ENCODE measurements at places on chromosomes 5 and 9.

DNA sequence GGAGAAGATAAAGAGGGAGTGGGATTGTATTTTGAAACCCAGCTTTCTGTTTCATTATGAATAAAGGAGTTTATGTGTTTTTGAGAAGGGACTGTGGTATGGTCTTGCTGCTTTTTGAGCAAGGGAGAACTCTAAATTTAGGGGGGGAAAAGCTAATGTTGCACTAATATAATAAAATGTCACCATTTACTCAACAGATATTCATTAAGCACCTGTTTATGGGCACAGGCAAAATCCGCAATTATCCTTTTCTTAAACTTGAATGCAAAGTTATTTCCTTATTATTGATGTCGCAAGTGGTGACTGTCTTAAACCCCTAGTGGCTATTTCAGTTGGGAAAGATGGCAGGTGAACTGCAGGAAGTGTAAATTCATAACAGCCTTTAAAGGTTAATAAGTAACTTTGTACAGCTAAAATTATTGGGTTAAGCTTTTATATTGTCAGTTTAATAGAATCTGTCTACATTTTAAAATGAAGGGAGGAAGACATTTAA, 1.5 kb downstream of the CDC42SE2 start:
- DNase-seq: no peak

- DNase-seq: no peak
Observed at GRCh38 chr5:114957384-114957783, 212.3 kb downstream of the TRIM36 start.

DNA sequence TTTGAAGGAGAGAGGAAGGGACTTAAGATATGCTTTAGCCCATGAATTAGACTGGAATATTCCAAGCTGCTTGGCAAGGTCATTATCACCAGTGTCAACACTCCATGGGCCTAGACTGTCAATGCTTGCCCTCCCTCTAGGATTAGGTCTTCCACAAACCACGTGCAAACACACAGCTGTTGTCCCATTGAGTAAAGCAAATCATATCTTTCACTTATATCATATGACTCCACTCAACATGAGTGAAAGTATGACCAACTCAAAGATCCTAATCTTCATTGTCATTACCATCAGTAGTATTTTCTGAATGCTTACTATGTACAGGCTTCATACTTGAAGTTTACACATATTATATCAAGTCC, 57.0 kb upstream of the GRAMD2B start:
- no peak for DNase-seq

DNA sequence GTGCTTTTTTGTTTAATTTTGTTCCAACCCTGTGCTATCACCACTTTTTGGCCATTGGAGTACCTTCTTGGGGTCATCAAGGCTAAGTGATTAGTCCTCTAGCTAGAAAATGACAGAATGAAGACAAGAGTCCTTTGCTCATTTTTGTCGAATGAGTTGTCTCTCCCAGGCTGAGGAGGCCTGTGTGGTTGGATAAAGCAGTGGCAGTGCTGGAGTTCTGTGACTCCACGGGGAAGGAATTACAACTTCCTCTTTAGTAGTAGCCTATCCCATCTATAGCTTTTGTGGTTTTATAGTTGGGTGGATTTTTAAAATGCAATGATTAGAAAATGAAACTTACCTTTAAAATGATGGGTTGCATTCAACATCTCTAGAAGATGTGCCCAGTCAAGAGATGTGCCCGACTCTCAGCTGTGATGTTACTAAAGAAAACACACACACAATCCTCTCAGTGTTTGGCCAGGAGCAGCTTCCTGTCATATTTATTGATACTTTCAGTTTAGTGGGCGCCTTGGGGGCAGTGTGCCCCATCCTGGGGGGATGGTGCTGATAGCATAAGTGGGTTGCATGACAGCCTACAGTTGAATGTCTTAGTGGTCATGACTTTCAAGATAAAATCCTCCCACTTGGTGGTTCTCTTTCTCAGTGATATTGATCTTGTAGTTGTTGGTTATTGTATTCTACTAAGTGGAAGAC, 11.9 kb downstream of the OTULINL start:
- no peak for DNase-seq

- DNase-seq: no peak
Observed at GRCh38 chr9:98263080-98263479, 7.6 kb upstream of the TBC1D2 start.

DNA sequence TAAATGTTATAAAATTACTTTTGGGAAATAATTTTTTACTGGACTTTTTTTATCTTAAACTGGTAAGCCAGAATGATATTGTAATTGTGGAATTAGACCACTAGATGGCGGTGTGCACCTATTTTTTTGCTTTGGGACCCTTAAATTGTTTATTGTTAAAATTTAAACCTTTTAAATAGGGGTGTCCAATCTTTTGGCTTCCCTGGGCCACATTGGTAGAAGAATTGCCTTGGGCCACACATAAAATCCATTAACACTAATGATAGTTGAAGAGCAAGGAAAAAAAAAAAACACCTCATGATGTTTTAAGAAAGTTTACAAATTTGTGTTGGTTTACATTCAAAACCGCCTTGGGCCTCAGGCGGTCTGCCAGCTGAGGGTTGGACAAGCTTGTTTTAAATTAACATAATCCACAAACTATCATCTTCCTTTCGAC, 28.4 kb upstream of the GADD45G start:
- DNase-seq: no peak

DNA sequence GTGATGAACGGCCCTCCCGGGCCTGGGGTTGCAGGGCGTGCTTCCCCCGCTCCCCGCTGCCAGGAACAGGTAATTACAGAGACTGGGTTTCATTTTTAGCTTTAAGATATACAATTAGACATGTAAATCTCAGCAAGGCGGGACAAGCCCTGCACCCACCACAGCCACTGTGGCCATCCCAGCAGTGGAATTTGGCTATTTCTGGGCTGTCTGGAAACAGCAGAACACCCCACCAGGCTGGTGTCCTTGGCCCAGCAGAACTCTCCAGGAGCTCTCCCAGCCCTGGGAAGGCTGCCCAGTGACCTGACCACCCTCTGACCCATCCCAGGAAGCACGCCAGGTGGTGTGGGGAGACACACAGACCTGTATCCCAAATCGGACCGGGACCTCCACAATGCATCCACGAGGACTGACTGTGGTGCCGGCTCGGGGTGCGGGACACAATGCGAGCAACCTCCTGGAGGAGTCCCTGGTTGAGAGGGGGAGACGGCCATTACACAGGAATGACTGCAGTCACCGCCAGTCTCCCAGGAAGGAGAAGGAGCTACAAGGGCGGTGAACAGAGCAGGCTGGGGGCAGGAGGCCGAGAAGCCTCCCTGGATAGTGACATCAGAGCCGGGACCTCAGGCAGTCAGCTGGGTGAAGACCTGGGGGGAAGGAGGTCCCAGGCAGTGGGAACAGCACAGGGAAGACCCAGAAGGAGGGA, 17.3 kb downstream of the EEIG1 start:
- DNase-seq: peak; percentile 54

GRCh38 chr9:128555180-128555721, 2.9 kb downstream of the SPTAN1 start:
- no peak for DNase-seq

DNA sequence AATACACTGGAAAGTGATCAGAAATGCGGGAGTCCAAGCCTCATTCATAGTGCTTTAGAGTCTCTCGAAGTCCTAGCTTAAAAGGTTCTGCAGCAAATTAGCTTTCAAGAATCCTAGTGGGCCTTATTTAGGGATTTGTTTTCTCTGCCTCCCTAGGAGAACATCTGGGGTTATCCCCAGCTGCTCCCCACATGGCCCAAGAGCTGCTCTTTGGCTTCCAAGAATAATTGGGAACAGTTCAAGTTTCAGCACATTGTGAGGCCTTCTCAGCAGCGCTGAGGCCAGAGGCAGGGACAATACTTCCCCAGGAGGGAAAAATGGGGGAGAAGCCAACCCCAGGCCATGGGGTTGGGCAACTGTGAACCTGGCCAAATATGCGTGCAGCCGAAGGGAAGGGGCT, 108.7 kb downstream of the LIFR start:
- no peak for DNase-seq

DNA sequence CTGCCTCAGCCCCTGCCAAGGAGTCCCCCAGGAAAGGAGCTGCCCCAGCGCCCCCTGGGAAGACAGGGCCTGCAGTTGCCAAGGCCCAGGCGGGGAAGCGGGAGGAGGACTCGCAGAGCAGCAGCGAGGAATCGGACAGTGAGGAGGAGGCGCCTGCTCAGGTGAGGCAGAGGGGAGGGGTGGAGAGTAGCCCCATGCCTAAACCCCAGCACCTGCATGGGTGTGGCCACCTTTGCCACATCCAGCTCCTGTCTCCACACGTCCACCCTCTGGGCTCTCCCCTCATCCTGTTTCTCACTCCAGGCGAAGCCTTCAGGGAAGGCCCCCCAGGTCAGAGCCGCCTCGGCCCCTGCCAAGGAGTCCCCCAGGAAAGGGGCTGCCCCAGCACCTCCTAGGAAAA, 17.2 kb downstream of the TCOF1 start:
- DNase-seq: no peak

DNA sequence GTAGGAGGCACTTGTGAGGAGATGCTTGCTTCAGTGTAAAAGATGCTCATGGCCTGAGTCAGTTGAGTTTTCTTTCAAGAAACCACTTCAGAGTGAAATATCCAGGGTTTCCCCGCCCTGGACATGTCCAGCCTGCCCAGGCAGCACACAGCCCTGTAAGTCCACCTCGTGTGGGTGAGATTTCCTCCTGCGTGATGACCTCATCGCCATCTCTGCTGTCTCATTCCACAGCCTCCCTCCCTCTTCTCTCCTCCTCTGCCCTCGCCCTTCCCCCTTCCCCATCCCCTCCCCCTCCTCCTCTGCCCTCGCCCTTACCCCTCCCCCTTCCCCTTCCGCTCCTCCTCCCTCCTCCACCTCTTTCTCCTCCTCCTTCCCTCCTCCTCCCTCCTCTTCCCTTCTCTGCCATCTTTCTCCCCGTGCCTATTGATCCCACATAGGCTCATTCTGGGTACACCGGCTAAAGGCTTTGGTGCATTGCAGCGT, 34.0 kb upstream of the NCS1 start:
- peak; percentile 45 for DNase-seq

- DNase-seq: no peak
Observed at GRCh38 chr5:82707741-82708140, 369.5 kb downstream of the TMEM167A start.

- DNase-seq: peak; percentile 62
Observed at GRCh38 chr5:82405618-82406204, 127.6 kb upstream of the RPS23 start.

GRCh38 chr5:58259685-58260152, 200.2 kb downstream of the PLK2 start:
- DNase-seq: peak; percentile 85

- DNase-seq: no peak
Observed at GRCh38 chr5:38479315-38479904, 77.0 kb downstream of the LIFR start.

DNA sequence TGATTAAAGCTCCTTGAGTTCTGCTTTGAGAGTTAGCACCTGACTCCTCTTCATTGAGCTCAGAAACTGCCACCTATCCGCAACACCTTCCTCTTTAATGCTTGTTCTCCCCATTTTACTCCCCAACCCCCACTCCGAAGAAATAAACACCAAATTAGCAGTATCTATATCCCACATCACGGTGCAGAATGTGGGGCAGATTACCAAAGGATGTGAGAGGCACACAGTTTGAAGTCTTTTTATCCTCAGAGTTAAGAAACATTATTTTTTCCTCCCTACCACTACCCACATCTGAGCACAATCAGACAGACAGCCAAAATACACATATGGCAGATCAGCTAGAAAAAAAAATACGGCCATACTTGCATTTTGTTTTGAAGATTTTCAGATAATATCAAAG, 26.1 kb upstream of the IL7R start:
- no peak for DNase-seq

GRCh38 chr9:87502391-87503221, 4.9 kb downstream of the DAPK1 start:
- no peak for DNase-seq

DNA sequence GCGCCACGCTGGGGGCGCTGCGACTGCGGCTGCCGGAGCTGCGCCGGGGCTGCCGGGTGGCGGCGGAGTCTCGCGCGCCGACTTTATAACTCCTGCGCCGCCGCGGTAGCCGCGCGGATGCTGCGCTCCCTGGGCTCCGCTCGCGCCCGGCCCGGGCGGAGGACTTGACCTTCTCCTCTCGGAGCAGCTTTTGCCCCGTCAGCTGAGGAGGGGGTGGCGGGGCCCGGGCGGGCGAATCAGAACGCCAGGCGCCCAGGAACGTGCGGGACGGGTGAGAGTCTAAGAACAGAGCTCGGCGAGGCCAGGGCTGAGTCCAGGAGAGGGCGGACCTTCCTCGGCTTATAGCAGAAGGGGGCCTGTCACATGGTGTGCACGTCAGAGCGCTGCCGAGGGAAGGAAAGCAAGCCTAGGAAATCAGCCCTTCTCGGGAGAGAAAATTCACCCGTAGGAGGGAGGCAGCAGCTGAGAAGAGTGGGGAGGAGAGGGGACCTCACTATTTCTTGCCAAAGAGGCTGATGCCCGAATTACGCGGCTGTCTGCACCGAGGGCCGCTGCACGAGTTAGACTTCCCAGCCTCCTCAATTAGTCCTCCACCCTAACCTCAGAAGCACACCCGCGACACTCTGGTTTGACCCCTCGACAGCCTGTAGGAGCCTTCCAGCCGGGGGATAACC, at the start of gene FOXD1:
Gene FOXD1 (minus strand): TSS at position 315 of the 674 bp plus-strand sequence. CDS start 415 bp downstream, outside the sequence.
- peak; percentile 96 for DNase-seq

- DNase-seq: peak; percentile 2
Observed at GRCh38 chr9:26856413-26857032, 36.1 kb downstream of the CAAP1 start.

- peak; percentile 80 for DNase-seq
Observed at GRCh38 chr9:74887041-74887980, at the start of gene TRPM6. Gene TRPM6, minus strand, starts transcription at chr9:74887921. Its CDS starts 65 bp downstream, at chr9:74887856.

DNA sequence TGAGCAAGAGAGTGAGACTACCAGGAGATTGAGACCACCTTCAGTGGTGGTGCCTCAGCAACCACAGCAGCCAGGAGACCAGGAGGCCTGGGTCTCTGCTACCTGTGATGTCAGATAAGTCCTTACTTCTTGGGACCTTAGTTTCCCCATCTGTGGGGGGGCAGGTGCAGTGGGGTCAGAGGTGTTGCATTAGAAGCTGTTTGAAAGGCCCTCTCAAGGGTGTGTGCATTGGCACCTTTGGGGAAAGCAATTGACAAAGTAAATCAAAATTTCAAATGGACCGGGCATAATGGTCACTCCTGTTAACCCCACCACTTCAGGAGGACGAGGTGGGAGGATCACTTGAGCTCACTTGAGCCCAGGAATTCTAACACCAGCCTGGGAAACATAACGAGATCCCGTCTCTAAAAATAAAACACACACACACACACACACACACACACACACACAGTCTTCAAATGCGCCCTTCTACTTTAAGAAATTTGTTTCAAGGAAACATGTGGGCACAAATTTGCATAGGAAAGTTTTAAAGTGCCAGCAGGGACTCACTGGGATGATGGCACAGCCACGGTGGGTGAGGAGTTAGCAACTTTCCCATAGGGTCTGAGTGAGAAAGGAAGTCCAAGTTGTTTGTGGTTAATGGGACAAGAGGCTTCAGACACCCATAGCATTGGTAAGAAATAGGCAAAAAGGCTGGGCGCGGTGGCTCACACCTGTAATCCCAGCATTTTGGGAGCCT, 1.3 kb upstream of the AK1 start:
- DNase-seq: no peak

DNA sequence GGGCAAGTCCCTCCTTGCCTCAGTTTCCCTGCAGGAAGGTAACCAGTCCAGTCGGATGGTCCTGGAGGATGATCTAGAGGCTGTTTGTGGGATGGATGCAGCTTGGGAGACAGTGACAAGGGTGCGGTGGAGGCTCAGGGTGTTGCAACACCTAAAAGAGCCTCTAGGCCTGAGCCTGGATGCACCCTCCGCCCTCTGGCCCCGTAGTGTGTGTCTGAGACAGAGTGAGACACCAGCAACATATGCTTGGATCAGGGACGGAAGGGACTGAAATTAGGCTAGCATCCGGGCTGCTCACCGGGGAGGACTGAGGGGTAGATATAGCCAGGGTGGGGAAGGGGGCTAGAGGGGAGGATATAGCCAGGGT, 1.1 kb downstream of the CRAT start:
- DNase-seq: no peak
